Hepatic stellate cell (primary cell): ENCODE measurements at places on chromosomes 16 and 17.

- no peak for DNase-seq
Measured at GRCh38 chr17:31452561-31453110, 61.2 kb downstream of the RAB11FIP4 start.

GRCh38 chr17:74875977-74876593 is 3.3 kb upstream of the FDXR start:
- no peak for DNase-seq

- peak; percentile 56 for DNase-seq
Measured at GRCh38 chr17:2400474-2400866, 390 bp downstream of the MNT start.

DNA sequence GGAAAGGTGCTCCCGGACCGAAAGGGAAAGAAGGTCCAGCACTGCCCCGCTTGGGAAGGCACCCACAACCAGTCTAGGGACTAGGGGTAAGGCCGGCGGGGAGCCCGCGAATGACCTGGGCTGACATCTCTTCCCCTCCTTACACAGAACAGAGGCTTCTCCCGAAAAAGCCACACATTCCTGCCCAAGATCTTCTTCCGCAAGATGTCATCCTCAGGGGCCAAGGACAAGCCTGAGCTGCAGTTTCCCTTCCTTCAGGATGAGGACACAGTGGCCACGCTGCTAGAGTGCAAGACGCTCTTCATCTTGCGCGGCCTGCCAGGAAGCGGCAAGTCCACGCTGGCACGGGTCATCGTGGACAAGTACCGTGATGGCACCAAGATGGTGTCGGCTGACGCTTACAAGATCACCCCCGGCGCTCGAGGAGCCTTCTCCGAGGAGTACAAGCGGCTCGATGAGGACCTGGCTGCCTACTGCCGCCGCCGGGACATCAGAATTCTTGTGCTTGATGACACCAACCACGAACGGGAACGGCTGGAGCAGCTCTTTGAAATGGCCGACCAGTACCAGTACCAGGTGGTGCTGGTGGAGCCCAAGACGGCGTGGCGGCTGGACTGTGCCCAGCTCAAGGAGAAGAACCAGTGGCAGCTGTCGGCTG is 1.5 kb downstream of the CNP start:
- no peak for DNase-seq

GRCh38 chr17:43550754-43551153 is 4.6 kb upstream of the ETV4 start:
- DNase-seq = no peak

DNA sequence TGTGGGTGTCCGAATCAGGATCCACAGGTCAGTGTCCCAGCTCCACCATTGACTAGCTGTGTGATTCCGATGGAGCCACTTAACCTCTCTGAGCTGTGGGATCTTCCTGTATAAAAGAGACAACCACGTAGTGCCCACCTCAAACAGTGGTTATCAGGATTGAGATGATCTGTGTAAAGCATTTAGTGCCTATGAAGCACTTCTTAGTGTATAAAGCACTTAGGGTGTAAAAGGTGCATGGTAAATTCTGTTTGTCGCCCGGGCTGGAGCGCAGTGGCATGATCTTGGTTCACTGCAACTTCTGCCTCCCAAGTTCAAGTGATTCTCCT is 95.2 kb downstream of the MARF1 start:
- DNase-seq = no peak
